Esophagus mucosa (tissue), 1 donor: ENCODE measurements at places on chromosomes 1 and 21.

DNA sequence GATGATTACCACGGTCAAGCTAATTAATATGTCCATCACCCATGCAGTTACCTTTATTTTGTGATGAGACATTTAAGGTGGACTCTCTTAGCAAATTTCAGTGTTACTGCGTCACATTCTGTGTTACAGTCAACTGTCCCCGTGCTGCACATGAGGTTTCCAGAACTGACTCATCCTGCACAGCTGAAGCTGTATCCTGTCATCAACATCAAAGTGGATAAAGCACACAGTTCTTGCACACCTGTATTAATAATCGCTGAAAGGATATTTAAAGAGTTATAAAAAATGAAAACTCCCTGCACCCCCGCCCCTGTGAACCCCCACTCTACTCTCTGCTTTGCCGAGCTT is 3.4 kb upstream of the KRTAP10-5 start:
- ATAC-seq: no peak

GRCh38 chr1:159892944-159893343 is 7.0 kb downstream of the CFAP45 start:
- no peak for ATAC-seq

DNA sequence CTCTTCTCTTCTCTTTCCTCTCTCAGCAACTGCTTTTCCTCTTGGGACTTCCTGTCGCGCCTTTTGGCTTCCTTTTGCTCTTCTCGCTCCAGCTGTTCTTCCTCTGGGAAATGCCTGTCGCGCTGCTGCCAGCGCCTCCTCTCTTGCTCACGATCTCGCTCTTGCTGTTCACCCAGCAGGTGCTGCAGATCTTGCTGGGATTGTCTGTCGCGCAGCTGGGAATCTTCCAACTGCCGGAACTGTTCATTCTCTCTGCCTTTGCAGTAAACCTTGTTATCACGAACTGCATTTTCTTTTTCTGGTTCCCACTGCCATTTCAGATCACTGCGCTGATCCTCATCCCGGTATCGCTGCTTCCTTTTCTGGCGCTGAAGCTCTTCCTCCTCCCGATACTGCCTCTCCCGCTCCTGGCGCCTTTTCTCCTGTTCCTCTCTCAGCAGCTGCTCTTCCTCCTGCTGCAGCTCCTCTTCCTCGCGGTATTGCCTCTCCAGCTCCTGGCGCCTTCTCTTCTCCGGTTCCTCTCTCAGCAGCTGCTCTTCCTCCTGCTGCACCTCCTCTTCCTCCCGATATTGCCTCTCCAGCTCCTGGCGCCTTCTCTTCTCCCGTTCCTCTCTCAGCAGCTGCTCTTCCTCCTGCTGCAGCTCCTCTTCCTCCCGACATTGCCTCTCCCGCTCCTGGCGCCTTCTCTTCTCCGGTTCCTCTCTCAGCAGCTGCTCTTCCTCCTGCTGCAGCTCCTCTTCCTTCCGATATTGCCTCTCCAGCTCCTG is 5.8 kb downstream of the TCHH start:
- no peak for ATAC-seq

GRCh38 chr1:46021046-46021996 is 111.1 kb downstream of the PIK3R3 start:
- ATAC-seq: peak; percentile 20

DNA sequence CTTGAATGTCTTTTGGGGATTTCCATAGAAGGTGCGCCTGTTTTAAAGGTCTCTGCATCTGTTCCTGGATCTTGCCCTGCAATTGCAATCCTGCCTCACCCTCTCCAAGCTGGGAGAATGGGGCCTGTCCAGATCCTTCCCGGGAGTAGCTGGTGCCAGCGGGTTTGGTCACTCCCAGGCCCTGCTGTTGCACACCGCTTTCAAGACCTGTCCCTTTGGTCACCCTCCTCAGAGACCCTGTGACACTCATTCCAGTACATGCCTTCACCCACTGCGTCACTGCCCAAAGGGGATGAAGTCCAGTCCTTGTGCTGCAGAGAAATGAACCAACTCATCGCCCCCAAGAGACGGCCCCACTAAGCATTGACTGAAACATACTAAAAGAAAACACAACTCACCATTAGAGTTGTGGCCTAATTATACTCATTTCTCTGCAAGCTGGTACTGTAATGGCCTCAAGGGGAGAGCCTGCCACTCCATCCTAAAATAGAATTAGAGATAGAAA is 1.9 kb upstream of the IRF2BP2 start:
- ATAC-seq: peak; percentile 1

DNA sequence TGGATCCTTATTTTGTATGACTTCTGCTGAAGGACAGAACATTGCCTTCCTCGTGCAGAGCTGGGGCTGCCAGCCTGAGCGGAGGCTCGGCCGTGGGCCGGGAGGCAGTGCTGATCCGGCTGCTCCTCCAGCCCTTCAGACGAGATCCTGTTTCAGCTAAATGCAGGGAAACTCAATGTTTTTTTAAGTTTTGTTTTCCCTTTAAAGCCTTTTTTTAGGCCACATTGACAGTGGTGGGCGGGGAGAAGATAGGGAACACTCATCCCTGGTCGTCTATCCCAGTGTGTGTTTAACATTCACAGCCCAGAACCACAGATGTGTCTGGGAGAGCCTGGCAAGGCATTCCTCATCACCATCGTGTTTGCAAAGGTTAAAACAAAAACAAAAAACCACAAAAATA is 27.5 kb upstream of the KDM4A start:
- ATAC-seq: no peak

DNA sequence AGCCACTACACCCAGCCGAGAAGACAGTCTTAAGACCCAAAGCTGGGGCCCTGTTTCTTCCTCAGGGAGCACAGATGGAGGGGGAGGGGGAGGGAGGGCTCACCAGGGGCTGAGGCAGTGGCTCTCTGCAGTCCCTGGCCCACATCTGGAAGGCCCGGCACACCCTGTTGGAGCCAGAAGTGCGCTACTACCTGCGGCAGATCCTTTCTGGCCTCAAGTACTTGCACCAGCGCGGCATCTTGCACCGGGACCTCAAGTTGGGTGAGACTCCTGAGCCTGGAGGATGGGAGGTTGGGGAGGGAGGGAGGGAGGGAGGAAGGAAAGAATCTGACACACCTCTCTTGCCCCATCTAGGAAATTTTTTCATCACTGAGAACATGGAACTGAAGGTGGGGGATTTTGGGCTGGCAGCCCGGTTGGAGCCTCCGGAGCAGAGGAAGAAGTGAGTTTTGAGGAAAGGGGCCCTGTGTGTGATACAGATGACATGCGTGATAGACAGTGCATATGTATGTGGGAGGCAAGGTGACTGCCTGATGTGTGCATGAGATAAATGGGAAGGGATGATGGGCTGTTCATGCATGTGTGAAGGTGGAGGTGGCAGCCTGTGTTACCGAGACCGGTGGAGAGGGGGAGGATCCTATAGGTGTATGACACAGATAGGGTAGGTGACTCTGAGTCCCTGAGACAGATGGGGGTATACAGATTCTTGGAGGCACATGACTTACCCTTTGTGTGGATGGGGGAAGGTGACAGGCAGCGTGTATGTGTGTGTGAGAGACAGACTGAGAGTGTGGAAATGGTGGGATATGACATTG is 1.5 kb downstream of the PLK3 start:
- ATAC-seq: no peak

GRCh38 chr1:161914595-161914994 is 109.1 kb downstream of the OLFML2B start:
- ATAC-seq: no peak

- ATAC-seq: no peak
Measured at GRCh38 chr1:150152772-150153456, 3.2 kb downstream of the PLEKHO1 start.

DNA sequence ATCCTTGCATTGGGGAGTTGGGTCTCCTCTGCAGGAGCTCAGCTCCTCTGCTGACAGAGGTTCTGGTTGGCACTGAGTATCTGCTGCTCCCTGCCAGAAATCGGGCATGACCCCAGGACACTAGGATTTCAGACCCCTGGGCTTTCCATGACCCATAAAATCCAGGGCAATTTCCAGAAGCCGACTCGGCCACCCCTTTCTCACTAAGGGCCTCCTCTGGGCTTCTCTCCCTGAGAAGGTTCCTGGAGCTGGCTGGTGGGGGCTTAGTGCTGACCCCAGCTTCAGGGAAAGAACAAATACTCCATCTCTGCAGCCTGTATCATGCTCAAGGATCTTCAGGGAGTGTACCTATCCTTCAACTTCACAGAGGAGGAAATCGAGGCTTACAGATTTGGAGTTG is 603.4 kb downstream of the PTPRU start:
- no peak for ATAC-seq

DNA sequence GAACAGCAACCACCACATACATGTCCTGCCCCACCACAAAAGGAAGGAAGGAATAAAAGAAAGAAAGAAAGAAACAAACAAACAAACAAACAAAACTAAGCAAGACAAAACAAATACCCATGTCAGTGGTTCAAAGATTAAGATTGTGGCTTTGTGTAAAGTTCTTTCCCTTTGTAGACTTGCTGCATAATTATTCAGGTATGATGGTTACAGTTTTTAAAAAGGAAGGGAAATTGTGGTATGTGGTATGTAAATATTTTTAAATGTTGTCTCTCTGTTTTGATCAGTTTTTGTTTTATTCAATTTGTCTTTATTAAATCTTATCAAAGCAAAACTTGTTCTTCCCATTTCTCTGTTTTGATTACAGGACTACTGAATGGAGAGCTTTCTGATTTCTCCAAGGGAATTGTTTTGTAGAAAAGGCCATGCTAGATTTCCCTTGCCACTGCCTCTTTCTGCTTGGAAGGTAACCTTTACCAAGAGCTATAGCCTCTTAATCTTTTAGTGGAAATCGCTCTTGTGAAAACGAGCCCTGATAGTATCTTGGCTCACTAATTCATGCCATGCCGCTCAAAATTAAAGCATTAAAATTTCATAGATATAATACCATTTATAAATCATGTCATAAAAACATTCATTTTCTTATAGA is 290.3 kb upstream of the ST6GALNAC5 start:
- ATAC-seq: no peak

- no peak for ATAC-seq
Measured at GRCh38 chr21:28375708-28376385, 616.8 kb downstream of the LTN1 start.

DNA sequence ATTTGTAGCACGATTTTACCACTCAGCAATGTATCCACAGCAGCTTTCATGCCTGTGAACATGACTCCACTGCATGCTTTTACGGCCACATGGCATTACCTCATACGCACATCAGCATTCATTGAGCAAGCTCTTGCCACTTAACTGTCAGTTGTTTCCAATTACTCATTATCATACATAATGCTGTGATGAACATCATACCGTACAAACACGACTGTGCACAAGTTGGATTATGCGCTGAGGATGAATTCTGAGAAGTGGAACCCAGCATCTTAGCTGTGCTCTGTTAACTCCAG is 9.6 kb downstream of the UMODL1 start:
- ATAC-seq: peak; percentile 33

- ATAC-seq: no peak
Measured at GRCh38 chr1:177849130-177849529, 120.7 kb downstream of the SEC16B start.

DNA sequence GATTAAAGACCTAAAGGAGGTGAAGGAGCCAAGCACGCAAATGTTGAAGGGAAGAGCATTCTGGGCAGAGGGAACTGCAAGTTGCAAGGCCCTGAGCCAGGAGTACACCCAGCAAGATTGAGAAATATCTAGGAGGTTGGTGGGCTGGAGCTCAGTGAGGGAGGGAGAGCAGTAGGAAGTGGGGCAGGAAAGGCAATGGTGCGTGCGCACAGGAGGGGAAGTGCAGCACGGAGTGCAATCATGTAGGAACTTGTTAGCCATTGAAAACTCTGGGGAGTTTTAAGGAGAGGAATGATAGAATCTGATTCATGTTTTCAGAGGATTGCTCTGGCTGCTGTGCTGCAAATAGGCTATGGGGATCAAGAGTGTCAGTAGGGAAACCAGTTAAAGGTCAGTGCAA is 13.2 kb upstream of the IGSF3 start:
- peak; percentile 79 for ATAC-seq

DNA sequence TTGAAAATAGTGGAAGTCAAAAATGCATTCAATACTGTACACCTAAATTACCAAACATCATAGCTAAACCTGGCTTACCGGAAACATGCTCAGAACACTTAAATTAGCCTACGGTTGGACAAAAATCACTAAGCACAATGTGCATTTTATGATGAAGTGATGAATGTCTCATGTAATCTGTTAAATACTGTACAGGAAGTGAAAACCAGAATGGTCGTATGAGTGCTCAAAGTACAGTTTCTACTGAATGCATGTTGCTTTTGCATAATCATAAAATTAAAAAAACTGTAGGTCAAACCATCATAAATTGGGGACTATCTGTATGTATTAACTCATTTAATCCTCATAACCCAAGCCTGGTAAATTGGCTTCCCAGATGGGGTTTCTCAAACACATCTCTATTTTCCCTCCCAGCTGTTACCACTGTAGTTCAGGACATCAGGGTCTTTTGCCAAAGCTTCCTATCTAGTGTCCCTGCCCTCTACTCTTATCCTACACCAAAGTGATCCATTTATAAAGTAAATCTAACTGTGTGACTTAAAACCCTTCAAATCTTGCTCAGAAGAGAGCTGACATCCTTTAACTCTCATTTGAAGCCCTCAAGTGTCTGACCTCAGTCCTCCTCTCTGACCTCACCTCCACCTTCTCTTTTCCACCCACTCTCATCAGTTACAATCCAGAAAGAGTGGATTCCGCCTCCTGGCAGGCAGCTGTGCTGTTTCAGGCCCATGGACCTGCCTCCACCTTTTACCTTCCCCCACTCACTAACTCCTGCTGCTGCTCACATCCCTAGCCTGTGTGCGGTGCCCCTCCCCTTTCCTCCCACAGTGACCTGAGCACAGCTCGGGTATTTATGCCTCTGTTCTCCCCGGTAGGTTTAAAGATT is 356.4 kb upstream of the ST6GALNAC5 start:
- ATAC-seq: no peak

DNA sequence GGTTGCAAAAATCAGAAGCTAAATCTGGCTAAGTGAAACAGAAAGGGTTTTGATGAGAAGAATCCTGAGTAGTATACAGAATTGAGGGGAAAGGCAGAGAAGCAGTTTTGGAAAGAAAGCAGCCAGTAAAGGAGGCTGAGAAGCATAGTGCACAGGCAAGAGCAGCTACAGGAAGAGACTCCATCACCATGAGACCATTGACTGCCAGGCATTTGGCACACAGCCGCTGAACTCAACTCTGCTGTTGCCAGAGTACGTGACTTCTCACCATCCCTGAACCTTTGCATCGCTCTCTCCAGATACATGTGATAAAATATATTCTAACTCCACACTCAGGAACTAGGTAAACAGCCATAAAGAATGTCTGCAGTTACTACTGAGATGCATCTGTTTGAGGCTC is 128.3 kb upstream of the C1orf21 start:
- no peak for ATAC-seq
